ENCODE measurements at places on chromosomes 2 and 18.

GRCh38 chr2:159208438-159208837, 78.1 kb downstream of the WDSUB1 start:
- DNase-seq = no peak

DNA sequence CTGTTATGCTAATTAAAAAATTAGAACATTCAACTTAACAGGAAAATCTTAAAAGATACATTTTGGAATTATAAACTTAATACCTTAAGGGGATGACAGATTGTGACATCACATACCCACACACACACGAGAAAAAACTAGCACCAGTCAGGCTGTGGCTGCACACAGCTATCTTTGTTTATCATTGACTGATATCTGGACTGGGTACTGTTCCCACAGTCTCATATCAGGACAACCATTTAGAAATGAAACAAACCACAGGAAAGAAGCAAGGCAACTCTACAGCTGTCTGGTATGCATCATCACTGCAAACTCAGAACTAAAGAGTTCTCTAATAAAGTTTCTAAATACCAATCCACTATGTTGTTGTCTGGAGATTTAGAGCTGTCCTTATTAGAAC, 210.9 kb upstream of the SMAD7 start:
- no peak for DNase-seq

DNA sequence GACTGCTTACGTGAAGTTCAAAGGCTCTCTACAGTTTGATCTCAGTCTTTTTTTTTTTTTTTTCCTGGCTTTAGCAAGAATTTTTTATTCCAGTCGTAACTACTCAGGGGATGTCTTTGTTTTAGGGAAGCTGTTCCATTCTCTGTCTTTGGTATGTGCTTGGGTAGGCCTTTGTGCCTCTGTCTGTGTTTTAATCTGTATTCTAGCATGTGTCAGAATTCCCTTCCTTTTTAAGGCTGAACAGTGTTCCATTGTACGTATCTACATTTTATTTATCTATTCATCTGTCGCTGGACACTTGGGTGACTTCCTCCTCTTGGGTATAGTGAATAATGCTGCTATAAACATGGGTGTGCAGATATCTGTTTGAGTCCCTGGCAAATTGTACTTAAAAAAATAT, 42.6 kb downstream of the MYO1B start:
- DNase-seq = no peak

DNA sequence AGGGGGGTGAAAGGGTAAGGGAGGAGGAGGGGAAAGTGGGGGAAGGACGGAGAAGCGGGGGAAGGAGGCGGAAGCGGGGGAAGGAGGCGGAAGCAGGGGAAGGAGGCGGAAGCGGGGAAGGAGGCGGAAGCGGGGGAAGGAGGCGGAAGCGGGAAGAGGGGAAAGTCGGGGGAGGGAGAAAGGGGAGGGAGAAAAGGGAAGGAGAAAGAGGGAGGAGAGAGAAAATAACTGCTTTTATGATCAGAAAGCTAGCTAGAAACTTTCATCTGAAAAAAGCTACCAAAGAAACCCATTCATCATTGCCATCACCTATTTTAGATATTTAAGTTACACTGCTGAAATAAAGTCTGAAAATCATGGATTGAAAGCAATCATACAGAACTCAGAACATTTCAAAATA, 72.5 kb downstream of the USP34 start:
- DNase-seq = no peak

DNA sequence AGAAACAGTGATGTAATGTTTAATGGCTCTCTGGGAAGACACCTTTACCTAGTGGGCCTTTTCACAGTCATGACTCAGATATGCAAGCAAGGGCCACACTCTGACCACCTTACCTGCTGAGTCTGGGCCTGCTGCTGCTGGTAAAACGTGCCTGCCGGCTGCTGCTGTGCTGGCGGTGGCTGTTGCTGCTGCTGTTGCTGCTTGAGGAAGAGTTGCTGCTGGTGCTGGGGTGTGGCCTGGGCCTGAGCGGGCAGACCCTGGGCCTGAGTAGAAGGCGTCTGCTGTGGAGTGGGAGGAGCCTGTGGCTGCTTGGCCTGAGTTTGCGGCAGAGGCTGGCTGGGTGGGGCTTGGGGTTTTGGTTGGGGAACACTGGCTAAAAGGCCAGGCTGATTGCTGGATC, 81.6 kb upstream of the NFU1 start:
- no peak for DNase-seq

DNA sequence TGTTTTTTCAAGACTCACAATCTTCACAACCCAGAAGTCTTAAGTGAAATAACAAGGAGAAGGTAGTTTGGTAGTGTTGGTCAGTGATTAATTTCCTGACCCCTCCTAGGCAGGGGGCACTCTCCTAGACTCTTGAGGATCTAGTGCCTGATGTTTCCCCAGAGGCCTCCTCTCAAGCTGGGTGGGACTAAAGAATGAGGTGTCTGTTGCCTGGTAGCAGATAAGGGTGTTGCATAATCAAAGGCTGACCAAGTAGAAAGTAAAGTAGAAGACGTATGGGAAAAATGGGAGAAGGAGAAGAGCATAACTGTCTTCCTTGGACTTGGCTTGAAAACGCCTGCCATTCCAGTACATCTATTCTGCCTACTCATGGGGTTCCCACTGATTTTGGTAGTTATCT, 37.8 kb downstream of the VIT start:
- no peak for DNase-seq

- no peak for DNase-seq
Measured at GRCh38 chr2:183718246-183718645, 594.0 kb downstream of the NUP35 start.

GRCh38 chr18:78773303-78773755, 206.3 kb upstream of the SALL3 start:
- DNase-seq = no peak

DNA sequence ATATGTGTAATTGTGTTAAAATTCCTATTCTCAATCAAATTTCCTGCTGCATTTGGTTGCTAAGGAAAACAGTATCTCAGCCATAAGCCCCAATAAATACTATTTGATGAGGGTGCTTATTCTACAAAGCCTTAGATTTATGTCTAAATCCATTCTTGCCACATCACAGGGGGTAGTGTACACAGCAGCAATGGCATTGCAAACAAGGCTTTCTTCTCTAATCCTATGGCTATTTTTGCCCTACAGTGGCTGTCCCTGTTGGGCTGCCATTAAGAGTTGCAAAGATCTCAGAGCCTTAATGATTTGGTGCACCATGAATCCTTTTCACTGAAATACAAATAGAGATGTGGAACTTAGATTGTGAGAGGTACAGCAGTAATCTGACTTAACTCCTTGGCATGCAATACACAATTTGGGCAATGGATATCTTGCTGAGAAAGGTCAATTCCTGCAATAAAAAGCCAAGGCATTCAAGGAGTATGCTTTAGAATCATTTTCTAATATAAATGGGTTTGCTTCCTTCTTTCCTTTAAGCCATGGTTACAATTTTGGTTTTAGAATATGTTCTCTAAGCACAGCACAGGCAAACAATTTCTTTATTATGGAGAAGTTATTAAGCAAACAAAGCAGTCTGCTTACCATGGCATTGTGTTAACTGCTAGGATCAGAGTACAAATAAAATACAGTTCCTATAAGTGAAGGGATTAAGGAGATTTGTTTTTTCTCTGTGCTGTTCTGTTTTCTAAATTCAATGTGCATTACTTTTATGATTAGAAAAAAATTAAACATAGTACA, 69.8 kb upstream of the CD302 start:
- DNase-seq = no peak

GRCh38 chr2:26652361-26653041, 11.3 kb upstream of the CIB4 start:
- DNase-seq = no peak

DNA sequence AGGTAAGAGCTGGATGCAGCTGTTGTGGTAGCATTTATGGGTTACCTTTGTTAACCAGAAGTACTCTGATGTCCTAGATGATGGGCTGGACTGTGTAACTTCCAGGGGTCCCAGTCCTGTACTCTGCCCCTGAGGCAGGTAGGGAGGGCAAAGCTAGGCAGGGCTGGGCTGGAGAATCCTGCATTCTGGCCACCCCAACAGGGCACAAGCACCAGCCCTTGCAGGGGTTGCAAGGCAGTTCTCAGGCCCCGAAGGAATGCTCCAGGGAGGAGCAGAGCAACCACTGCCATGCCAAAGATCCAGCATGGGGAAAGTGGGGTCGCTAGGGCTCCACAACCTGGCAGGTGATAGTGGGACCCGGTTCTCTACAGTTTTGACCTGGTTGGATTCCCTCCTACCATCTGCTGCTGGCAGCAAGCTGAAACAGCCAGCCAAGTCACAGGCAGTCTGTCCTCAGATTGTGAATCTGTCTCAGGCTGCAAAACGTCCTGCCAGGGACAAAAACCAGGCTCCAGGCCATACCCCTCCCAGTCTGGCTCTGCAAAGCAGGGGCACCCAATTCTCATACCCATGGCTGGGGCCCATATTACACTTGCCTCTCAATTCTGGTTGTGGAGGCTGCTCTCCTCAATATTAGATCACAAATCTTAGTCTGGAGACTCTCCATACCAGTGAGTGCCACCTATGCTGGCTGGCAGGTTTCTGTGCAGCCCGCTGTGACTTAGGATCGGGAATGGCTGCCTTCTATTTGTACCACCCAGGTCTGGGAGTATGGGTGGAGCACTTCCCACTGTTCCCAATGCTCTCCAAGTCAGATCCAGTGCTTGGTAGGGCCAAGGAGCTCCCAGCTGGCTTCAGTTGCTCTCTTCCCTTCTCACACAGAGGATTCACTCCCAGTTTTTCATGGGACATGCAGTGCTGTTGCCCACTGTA, 61.1 kb downstream of the SMCHD1 start:
- no peak for DNase-seq

- DNase-seq = no peak
Measured at GRCh38 chr2:77008853-77009252, 513.3 kb downstream of the LRRTM4 start.

DNA sequence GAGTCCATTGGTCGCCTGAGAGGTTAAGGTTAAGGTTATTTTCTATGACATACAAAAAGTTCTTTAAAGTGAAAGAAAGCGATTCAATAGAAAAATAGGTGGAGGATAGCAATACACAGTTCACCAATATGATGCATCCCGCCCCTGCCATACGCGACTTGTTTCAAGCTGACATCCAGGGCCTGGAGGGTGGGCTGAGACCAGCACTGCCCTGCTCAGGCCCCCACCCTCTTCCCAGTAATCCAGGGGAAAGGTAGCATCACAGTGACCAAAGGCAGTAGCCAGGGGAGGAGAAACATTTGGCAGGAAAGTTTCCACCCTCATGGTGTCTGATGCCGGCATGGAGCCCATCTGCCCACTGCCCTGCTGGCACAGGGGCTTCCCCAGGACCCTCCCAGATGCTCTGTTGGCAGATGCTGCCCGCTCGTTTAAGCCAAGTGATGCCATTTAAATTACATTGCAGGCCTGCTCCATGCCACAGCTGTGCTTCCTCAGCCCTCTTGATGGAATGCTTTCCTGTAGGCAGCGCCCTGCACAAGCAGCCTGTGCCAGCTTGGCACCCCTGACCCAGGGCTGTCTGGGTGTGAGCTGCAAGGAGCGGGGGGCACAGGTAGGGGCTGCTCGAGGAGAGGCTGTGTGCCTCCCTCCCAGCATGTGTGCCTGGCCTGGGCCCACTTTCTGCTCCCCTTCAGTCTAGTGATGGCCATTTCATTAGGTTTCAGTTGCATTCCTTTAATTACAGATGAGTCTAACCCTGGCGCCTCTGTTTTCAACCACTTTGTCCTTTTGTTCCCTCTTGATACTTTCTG, 10.7 kb upstream of the ANO7 start:
- DNase-seq = no peak

GRCh38 chr2:144054911-144055310, 465.0 kb downstream of the ZEB2 start:
- no peak for DNase-seq

DNA sequence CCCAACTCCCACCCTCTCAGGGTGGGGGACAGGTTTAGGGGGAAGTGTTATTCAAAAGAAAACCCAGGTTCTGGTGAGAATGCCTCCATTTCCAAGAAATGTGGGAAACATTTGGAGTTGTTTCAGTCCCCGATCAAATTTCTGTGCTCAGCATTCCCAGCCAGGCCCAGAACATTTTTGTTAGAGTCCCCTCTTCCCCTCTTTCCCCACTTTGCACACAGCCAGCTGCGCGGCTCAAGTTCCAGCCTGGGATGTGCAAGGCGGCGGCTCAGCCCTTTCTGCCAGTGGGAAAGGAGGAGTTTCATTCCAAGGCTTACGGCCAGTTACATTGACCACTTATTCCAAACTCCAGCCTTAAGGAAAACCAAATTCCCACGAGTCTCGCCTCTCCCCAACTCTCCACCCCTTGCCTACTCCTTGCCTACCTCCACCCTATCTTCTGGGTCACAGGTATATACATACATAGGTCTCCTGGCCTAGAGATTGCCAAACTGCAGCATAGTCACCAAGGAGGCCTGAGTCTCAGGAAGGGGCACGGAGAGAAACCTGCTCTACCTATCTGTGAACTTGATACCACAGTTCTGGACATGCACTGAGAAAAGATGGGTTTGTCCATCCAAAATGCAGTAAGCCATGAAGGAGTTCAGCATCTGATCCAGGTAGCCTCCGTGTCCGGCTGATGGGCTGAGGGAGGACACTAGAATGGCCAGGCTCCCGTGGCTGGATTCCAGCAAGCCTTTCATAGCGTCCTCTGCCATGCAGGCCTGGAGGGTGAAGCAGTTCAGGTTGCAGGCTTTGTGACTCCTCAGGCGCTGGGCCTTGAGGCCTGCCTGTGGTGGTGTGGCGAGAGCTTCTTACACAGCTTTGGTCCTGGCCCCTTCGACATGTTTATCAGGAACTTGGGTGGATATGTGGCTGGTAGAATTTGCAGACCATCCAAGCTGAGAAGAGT, 154.5 kb downstream of the ZFP36L2 start:
- DNase-seq = no peak

DNA sequence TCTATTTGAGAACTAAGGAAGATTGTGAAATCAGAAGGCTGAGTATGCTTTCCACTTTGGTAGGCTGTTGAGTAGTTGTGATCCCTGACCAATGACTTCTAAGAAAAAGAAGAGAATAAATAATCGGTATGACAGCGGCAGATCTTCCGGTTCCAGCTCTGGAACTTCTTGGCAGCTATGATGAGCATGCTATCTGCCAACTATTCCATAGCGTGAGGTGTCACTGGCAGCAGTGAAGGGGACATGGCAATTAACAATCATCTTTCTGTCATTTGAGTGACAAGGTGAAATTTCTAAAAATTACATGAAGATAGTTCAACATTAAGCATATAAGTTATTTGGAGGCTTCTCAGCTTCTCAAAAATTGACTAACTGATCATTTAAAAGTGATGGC, 140.1 kb upstream of the NETO1 start:
- no peak for DNase-seq

GRCh38 chr2:73283545-73284295, 558 bp downstream of the FBXO41 start:
- DNase-seq = no peak
